SK-N-SH (cell line): ENCODE measurements at places on chromosomes 16 and 17.
A peak's percentile ranks its signal among the peaks of the same experiment; 100 is the strongest.

- no peak for DNase-seq
Measured at GRCh38 chr17:32936186-32936893, 8.4 kb downstream of the TMEM98 start.

- no peak for DNase-seq
Measured at GRCh38 chr17:57276621-57277020, 20.3 kb downstream of the MSI2 start.

DNA sequence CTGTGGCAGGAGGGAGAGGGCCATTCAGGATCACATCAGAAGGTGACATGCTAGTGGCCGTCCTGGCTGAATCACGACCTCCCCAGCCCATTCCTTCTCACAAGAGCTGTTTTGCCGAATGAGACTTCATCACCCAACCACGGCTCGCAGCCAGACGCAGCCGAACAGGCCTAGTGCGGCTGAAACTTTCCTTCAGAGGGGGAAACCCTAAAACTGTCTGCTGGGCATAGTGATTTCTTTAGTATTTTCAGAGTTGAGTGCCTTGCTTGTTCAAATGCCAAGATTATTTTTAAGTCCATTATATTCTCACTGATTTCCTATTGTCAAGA, 343.7 kb downstream of the CPPED1 start:
- DNase-seq, result no peak

- DNase-seq, result no peak
Measured at GRCh38 chr17:31838636-31839225, 20.3 kb downstream of the COPRS start.

DNA sequence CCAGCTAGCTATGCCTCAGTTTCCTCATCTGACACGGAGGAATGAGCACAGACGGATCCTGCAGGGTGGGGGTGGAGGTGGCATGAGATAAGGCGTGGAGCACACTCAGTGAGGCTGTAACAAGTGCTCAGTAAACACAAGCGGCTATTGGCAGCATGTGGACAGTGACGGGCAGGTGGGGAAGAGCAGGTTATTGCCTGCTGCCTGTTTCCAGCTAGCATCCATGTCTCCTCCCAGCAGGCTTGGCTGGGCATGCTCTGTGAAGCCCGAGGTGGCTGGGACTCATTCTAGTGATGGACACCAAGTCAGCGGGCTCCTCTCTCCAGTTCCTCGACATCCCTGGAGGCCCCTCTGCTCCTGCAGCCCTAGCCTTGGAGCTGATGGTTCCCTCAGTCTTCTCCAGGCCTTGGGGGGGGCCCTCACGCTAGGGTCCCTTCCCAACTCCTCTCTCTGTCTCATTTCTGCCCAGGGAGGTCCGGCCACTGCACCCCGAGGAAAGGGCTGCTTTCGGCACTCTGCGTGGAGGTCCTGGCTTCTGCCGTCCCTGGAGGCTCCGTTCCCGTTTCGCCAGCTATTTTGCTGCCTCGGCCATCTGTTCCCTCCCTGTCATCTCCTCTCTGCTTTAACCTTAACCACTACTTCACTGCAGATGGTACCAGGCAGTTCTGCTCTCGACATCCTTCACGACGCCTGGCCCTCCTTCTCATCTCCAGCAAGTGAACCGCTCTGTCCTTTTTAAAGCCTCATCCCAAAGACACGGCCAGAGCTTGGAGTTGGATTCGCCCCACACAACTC, 6.2 kb downstream of the RTN4RL1 start:
- no peak for DNase-seq

DNA sequence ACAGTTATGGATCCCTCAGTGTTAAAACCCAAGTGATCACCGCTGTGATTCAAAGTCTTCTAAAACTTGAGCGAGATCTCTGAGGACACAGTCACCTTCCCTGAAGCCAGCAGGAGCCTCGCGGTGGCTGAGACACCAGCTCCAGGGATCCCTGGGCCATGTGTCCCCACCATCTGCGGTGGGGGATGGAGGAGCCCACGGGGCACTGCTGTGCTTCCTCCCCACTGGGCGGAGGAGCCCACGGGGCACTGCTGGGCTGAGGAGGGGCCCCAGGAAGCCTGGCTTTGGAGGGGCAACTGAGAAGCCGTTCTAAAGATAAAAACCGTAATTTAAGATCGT, 65.7 kb upstream of the METRNL start:
- peak; percentile 55 for DNase-seq

GRCh38 chr17:73639932-73640331, 4.3 kb downstream of the SDK2 start:
- DNase-seq, result no peak

GRCh38 chr17:77505181-77505639, 364.4 kb downstream of the SEC14L1 start:
- peak; percentile 30 for DNase-seq

GRCh38 chr16:23987443-23987842, 151.7 kb downstream of the PRKCB start:
- no peak for DNase-seq

GRCh38 chr16:66359012-66359411, 7.5 kb upstream of the CDH5 start:
- no peak for DNase-seq

DNA sequence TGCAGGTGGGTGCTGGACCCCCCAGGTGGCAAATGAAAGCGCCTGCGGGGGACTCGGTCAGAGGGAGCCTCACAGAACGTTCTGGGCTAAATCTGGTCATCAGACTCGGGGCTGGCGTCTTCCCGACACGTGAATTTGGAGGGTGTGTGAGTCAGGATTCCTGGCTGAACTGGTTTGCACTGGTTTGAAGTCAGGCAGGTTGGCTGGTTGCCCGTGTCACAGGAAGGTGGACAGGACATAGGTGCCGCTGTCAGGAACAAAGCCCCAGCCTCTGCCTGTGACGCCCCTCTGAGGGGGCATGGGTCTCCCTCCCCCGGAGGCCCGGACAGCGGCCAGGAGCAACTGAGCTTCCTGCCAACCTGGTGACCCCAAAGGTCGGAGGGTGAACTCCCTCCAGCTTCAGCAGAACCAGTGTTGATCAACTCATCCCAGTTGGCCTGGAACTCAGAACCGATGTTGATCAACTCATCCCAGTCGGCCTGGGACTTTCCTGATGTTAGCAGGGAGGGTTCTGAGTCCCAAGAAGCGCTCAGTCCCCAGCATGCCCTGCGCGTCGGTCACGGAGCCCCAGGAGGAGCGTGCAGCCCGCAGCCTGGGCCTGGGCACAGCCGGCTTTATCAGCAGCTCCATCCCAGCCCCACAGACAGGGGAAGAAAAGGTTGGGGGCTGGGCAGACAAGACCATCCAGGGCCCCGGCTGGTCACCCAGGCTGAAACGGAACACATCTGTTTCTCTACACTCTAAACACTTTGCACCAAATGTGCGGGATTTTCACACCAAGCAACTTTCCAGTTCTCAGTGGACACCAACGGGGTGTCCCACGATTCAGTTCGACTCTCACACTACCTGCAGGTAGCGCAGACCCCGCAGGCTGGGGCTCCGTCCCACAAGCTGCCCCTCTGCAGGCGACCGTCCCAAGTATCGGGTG, 14.4 kb upstream of the METRNL start:
- DNase-seq, result no peak

DNA sequence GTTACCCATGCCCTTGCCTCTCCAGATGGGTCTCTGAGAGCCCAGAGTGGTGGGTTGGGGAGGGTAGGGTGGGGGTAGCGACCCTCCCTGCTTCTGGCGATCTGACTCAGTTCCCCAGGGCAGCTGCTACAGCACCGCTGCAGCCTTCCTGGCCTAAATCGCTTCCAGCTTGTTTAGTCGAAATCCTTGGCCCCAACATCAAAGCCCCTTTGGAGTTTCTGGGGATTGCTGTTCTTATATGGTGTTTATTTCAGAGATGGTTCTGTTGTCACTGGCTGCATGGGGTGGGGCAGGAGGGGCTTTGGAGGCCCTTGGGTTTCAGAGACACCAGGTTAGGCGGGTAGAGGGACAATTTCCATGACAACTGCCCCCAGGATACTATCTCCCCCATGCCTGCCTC, 35.9 kb downstream of the FZD2 start:
- no peak for DNase-seq

- peak; percentile 58 for DNase-seq
Measured at GRCh38 chr17:44636562-44636961, 19.7 kb upstream of the MEIOC start.

DNA sequence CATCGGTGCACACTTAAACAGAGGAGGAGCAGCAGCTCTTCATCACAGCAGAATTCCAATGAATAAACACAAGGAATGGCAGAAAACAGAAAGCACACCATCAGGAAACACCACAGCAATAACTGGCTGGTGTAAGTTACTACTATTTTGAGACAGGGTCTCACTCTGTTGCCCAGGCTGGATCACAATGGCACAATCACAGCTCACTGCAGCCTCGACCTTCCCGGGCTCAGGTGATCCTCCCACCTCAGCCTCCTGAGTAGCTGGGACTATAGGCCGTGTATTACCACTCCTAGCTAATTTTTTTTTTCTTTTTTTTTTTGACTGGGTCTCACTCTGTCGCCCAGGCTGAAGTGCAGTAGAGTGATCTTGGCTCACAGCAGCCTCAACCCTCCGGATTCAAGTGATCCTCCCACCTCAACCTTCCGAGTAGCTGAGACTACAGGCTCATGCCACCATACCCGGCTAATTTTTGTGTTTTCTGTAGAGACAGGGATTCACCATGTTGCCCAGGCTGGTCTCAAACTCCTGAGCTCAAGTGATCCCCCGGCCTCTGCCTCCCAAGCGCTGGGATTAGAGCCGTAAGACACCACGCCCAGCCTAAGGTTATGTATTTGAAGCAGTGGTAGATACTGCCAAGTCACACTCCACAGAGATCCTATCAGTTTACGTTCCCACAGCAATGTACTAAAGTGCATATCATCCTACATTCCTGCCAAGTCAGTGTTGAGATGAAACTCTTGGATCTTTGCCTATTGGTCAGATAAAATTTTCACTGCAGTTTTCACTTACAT, 20.7 kb downstream of the TRAP1 start:
- DNase-seq, result no peak

GRCh38 chr16:56616608-56617211, 8.3 kb downstream of the MT2A start:
- DNase-seq, result no peak

- peak; percentile 19 for DNase-seq
Measured at GRCh38 chr17:40015005-40015997, at the start of gene CSF3. CSF3 (plus strand) TSS chr17:40015440; CDS start chr17:40015475, 35 bp downstream.

DNA sequence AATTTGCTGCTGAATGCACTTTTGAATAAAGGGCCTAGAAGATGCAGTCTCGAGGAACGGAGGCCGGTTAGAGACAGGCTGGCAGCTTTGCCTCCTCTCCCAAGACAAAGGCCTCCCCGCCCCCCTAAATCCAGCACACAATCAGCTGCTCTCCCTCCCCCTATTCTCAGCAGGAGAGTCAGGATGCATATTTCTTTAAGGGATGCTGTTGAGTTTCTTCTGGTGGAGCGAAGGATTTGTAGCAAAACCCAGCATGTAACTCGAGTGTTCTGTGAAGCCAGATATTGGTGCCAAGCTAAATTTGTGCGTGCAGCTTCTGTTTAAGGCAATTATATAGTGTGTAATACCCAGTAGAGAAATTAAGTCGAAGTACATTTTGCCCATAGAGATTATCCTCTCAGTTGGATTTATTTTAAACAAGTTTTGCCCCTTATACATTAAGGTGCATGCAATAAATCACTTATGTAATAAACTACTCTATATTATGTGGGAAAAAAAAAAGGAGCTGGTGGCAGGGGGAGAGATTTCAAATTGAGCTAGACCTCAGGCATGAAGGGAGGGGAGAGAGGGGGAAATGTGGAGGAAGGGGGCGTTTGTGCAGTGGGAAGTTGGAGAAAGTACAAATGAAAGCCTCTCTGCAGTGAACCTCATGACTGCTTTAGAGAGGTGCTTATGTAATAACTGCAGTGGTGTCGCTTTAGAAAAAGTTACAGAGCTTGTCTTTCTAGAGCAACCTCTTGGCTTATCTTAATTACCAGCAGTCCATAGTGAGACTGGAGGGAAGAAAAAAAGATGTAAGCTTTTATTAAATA, 599.2 kb downstream of the MAF start:
- no peak for DNase-seq

DNA sequence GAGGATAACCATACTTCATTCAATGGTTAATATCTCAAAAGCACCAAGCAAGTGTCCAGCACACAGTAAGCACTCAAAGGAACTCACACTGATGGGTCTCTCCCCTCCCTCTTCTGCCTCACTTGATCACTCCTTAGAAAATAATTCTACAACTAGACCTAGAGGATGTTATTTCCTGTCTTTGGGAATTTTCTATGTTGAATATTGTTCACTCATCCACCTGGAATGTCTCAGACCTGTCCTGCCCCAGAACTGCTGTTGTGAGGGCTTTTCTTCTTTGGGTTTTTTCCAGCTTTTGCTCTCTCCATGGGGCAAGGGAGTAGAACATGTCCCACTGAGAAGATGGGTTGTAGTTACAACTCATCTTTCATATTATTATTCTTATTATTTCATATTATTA, 25.3 kb downstream of the NXPH3 start:
- DNase-seq, result no peak

GRCh38 chr17:14448818-14449217, 147.9 kb downstream of the HS3ST3B1 start:
- no peak for DNase-seq

- DNase-seq, result no peak
Measured at GRCh38 chr16:10950393-10950792, 6.0 kb downstream of the CLEC16A start.

DNA sequence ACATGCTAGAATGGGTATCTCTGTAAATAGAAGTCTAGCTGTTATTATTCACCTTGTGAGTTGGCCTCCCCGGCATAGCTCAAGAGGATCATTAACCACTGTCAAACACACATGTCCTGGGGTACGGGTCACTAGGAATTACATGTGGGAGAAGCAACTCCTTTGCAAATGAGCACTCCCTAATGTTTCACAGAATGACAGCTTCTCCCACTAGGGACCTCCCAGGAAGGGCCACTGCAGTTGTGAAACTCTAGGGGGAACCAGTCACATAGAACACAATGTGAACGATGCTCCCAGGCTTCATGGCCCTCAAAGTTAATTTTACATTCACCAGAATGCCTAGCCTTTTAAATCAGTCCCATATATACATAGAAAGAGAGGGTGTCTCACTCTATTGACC, 12.4 kb upstream of the ZNF19 start:
- DNase-seq, result no peak

GRCh38 chr17:63435681-63436522, 10.2 kb downstream of the CYB561 start:
- DNase-seq, result peak; percentile 45

DNA sequence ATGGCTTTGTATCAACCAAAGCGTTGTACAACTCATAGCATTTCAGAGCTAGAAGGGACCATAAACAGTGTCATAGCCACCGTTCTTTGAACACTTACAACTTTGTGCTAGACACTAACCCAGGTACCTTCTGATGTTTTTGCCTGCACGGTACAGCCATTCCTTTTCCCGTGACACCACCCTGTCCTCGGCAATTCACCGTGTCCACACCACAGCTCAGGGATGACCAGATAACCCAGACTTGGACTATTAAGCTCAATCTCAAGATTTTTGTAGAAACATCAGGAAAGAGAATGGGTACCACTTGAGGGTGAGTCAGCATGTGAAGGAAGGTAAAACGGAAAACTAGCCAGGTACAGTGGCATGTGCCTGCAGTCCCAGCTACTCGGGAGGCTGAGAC, 9.8 kb upstream of the CBFB start:
- no peak for DNase-seq

DNA sequence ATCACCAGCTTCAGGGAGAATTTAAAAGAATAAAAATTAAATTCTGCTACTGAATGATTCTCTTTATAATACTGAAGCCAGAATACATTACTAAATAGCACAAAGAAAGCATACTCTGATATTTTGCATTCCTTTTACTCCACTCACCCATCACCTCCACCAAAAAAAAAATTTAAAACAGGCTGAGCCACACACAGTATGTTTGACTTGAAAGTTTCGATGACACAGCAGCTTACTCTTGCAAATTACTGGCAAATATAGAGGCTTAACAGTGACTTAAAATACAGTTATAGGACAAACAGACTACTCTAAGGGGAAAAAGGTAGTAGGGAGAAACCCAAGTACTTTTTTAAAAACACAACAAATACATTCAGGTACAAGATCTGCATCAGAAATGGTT, 39.2 kb downstream of the GPATCH8 start:
- no peak for DNase-seq
